Testis (tissue), 5 donors: ENCODE measurements at places on chromosomes 16 and 17.

DNA sequence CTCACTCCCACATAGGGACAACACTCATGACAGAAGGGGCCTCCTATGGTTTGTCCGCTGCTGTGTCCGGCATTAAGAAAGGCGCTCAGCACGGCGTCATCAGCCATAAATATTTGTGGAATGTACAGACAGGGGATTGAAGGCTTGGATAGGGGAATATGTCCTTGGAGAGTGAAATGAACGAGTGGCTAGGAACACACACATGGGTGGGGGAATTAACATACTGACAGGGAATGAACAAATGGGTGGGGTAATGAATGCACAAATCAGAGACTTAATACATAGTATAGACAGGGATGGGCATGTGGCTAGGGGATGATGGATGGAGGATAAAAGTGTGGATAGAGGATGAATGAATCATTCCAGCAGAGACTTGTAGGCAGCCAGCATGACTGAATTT is 154.0 kb upstream of the HSBP1 start:
- no peak for DNase-seq

DNA sequence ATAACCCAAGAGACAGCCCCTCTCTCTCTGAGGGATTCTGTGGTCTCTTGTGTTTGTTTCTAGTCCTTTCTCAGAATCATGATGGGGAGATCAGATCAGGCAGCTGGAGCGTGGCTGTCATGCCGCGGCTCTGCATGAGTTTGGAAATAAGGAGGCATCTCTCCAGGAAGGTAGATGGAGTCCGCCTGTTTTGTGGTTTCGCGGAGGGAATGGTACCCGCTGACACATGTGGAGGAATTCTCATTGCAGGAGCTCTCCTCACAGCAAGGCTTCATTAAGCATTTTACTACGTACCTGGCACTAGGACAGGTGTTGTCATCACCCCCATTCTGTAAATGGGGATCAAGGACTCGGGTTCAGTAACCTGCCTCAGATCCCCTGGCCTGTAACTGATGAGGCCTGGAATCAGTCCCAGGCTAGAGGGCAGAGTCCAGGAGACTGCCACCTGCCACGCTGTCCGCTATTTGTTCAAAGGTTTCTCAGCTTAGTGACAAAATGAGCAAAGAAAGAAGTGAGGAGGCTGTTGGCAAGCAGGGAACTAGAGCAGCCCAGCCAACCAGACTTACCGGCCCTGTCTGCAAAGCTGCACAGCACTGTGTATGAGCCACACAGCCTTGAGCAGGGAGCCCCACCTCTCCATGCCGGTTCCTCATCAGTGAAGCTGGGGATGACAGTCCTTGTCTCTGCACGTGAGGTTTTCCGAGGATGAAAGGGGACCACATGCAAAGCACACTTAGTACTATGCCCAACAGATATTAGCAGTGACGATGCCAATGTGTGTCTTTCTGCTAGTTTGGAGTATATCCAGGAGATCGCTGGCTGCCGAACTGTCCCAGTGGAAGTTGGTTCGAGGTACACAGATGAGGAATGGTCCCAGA is 11.0 kb downstream of the KDM8 start:
- DNase-seq, result no peak

DNA sequence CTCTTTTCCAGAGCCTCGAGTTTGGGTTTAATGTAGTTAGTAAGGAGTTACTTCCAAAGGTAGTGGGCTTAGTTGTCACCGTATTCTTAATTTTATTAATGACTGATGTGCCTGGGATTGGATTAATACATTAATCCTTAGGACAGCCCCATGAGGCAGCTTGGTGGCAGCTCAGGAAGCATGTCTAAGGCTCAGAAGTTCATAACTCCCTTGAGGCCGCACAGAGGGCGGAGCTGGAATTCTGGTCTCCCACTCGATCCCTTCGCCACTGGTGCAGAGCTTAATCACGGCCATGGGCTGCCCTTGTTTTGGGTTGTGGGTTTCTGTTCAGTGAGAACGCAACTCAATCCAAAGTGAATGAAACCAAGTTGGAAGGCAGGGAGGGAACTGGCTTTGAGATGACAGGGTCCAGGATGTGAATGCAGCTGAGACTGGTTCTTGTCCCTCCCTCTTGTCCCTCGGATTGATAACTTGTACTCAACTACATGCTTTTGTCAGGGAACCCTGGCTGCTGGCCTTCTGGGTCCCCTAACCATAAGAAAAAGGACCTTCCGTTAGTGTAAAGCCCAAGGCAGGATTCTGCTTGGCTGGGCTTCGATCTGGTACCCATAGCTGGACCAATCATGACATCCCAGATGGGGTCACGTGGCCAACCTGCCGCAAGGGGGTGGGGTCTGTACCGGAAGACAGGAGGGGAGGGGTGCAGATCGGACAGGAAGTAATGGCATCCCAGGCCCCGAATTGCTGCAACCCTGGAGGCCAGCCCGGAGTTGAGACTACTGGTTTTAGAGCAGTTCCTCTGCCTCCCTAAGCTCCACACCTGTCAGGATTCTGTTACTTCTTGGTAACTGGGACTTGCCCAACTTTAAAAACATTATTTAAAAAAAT is 45.4 kb downstream of the SNX20 start:
- DNase-seq, result peak; percentile 80

DNA sequence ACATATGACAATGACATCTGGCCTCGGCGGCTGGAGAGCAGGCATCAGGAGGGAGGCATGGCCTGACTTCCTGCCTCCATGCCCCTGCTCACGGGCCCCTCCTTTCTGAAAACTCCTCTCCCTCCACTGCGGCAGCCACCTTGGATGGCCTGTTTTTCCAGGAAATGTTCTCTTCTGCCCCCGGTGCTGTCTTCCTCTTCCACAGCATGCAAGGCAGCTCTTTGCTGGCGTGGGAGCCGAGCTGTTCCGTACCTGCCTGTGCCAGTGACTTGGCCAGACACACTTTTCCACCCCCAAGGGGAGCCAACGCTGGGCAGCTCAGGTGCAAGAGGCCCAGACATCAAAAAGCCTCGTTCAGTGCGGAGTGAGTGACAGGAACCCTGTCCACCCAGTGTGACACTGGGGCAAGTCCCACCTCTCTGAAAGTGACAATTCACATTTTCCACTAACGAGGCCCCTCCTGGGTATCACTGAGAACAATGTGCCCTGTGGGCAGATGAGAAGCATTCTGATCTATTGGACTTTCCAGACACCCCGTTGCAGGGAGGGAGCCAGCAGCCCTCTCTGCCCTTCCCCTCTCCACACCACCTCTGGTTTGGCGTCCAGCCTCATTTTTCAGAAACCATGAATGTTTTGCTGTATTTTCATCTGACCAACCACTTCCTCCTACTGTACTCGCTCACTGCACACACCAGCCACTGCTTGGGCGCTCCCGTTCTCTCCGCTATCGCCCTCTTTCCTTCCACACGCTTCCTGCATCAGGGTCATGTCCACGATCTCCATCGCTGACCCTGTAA is 31.2 kb downstream of the NSMCE1 start:
- no peak for DNase-seq

DNA sequence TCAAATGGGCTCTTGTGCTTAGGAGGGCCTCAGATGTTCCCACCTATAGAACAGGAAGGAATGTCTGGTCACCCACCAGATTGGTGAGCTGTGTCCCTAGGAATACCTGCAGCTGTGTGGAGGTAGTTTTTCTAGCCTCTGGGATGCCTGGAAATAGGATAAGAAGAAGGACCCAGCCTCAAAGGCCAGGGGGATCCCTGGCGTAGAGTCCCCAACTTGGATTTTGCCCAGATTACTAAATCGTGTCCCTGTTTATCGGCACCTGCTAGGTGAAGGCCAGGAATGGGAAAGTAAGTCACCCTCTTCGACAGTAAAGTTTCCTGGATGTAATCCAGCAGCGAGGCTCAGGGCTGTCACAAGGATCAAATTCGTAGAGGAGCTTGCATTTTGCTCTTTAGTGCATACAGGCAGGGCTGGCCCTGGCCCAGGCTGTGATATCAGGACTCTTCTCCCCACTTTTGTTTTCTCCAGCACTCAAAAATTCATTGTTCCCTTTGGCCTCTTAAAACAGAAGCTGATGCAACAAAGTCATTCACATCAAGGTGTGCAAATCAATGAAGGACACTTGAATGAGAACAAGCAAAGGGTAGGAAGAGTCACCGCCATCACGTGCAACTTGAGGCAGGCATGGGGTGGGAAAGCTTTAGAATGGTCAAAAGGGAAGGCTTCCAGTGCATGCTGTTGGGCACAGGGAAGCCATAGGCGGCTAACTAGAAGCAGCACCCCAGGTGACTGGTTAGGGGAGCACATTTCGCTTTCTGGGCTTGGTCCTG is 7.5 kb downstream of the SLC13A2 start:
- DNase-seq, result no peak

DNA sequence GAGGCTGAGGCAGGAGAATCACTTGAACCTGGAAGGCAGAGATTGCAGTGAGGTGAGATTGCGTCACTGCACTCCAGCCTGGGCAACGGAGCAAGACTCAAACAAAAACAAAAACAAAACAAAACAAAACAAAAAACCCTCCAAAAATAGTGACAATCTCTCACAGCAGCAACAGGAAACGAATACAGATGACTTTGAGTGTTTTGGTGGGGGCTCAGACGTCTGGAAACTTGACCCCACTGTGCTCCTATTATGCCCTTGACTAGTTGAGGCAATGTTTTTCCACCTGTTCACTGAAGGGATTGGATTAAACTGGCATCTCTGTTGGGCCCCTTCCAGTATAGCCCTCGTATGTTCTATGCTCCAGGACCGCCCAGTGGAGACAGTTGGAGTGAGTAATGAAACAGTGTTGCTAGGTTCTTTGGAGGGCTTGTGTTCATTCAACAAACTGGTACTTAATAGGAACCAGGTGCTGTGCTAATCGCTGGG is 167.0 kb downstream of the UTP18 start:
- no peak for DNase-seq

GRCh38 chr16:566475-567372 is at the start of gene NHLRC4:
TSS of gene NHLRC4 (plus strand) at chr16:567005. CDS start at chr16:568048, 1,043 bp downstream.
- DNase-seq, result peak; percentile 92

GRCh38 chr16:54940279-54940604 is 9.6 kb downstream of the IRX5 start:
- no peak for DNase-seq

GRCh38 chr16:53998024-53998810 is 288.4 kb downstream of the IRX3 start:
- DNase-seq, result no peak

DNA sequence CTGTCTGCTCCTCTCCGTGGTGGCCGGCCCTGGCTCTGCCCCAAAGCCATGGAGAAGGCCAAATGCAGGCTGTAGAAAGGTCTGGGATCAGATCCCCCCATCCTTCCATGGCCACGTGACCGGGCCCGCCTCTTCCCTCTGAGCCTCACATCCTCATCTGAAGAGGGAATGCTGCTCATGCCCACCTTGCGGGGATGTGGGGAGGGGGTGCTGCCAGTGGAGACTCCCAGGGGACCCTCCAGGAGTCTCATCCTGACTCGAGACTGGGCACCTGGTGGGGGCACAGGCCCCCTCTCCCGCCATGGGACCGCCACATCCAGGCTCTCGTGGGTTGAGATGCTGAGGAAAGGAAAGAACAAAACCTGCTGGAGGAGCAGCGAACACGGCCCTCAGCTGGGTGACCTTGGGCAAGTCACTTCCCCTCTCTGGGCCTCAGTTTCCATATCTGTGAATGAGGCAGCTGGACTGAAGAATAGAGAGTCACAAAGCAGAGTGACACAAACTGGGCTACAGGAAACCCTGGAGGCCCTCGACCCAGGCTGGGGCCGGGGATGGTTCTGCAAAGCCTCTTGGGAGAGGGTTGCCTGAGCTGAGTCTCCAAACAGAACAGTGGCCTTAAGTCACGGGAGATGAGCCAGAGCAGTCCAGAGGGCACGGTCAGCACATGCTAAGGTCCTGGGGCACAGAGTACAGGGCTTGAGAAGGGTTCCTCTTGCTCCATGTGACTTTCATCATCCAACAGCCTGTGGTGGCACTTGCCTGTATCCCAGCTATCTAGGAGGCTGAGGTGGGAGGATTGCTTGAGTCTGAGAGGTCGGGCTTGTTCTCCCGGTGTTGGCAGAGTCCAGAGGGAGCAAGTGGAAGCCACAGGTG is 30.1 kb downstream of the SOCS1 start:
- DNase-seq, result no peak

DNA sequence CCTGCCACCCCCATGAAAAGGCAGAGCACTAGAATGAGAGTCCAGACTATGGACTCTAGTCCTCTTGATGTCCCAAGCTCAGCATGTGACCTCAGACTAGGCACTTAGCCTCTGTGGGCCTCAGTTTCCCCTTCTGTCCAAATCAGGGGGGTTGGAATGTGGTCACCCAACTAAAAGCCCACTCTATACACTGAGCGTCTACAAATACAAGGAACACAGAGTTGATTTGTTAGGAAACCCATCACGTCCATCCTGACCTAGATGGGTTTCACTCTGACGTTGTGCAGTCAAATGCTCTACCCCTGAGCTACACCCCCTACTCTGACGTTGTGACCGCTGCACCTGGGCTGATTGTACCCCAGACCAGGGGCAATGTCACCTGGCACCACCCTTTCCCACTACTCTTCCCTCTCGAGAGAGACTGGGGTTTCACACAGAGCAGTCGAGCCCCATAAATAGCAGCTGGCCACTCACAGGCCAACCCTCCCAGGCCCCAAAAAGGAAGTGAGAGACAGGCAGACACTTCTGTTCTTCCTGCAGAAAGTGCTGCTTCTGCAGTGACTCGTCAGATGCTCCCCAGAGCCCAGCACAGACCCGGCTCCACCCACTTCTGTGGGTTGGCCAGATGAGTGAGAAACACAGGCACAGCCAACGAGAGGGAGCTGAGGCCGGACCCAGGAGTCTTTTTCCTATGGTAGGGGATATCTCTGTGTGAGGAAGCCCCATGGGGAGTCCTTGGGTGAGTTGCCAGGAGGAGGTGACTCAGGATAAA is 16.1 kb upstream of the TNFRSF13B start:
- DNase-seq, result peak; percentile 51

DNA sequence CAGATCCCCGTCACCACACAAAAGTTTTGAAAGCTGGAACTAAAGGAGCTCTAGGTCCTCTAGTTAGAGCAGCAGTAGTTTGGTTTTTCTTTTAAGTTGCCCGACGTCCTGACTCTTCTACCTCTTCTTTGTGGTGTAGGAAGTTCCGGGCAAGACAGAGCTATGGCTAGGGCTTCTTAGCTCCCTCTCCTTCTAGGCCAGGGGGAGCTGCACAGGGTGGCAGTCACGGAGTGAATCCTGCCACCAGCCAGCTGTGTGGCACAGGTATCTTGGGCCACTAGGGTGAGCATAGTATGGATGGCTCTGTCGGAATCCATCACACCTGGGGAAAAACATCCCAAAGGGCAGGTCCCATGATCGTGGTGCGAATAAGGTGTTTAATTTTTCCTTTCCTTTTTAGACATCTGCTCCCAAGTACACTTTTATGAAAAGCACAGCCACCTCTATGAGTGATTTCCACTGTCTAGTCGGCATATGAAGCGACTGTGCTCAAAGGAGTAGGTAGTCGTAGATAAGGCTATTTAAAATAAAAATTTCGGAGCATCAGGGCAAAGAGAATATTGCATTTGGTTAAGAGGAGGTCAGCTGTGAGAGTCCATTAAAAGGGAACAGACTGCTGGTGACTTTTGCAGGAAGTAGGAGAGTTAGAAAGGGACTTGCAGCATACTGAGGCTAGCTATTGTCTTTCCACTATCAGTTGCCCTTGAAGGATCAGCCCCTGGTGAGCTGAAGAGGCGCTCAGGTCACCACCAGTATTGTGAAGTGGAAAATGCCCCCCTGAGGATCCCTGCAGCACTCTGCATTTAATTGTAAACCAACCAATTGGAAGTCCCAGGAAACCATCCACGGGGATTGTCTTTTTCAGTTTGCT is 2.1 kb downstream of the PRKCA start:
- no peak for DNase-seq
